ENCODE measurements at places on chromosomes 16 and 17.

DNA sequence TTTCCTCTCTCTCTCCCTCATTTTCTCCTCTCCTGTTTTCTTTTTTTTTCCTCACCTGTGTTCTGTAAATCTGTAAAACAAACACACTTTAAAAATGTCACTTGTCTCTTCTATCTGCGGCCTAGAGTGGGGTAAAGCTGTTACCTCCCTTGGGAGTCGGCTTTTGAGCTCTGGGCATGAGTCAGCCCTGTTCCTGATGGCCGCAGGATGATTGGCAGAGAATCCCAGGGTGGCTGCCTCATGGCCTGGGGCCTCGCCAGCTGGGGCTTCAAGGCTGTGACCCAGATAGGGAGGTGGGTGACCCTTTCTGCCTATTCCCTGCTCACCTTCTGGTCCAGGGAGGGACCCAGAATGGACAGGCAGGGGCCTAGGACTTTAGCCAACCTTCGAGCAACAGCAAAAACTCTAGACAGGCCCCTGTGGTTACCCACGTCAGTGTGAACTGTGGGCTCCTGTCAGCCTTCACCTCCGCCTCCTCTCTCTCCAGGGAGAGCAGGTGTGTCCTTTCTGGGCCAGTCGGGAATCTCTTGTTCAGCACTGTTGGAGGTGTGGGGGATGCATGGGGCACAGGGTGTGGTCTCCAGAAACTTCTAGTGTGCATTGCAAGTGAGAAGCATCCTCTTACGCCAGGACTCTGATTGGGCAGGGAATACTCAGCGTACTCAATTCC lies 87.4 kb downstream of the RAP1GAP2 start:
- peak; percentile 50 for DNase-seq

- DNase-seq: no peak
Measured at GRCh38 chr17:48605409-48605919, 678 bp upstream of the HOXB6 start.

- no peak for DNase-seq
Measured at GRCh38 chr16:68037841-68038597, 14.9 kb downstream of the DUS2 start.

DNA sequence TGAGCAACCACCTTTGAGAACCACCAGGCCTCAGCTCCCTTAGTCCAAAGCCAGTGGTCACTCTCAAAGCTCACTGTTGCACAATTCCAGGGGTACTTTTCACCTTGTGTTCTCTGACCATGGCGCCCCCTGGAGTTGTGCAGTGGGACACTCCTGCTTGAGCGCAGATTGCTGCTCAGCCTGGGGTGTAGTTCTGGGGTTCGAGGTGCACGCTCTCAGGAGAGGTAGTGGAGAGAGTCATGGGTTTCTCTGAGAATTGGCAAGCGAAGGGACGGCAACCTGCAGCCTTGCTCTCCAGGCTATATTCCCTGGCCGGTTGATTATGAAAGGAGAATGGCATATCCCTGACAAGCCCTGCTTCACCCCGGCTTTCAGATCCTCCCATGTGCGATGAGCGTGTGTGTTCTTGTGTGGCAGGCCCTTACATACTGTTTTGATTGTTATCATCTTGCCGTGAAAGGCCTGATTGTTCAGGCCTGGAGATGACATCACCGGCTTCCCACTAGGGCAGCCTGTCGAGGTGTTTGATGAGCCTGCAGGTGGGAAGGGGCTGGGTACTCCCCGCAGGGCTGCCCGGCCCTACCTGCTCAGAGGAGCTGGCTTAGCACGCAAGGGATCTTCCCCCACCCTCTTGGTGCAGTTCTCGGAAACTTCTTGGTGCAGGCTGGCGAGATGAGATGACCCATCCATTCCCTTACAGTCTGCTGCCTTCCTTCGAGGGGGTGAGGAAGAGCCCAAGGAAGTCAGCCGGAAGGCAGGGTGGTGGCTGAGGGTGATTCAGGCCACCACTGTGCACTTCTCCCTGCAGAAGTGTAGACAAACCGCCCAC lies 431.2 kb downstream of the SLC39A11 start:
- DNase-seq: no peak

DNA sequence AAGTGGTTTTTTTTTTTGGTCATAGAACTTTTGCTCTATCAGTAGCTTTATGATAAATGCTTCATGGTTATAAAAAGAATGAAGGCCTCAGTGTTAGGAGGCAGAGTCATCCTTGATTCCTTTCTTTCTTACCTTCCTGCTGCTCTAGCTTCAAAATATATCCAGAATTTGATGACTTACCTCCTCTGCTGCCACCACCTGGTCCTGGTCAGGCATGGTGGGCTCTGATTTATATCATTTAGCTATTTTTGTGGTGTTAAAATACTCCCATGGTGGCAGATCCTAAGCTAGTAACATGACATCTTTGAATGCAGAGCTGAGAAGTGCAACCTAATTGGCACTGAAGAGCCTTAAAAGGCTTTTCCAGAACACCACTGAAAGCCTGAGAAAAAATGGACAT lies 508.8 kb upstream of the CDH8 start:
- no peak for DNase-seq

- no peak for DNase-seq
Measured at GRCh38 chr17:44001461-44001920, 2.9 kb upstream of the NAGS start.

DNA sequence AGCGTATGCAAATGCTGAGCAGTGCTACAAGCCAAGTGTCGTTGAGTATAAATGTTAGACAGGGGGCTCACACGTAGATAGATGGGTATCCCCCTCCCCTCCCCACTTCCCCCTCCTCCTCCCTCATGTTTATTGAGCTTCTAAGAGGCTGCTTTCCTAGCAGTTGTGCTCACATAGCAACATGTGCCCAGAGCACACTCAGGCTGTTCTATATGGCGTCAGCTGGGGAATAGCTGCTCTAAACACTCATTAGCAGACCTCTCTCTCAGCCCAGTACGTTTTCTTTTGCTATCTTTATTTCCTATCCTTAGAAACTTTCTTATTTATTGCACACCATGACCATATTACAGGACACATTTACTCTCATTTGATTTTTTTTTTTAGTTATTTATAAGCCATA lies 1.8 kb downstream of the KCNJ2 start:
- no peak for DNase-seq

GRCh38 chr17:32015245-32016013 lies 8.2 kb downstream of the LRRC37B start:
- DNase-seq: no peak

GRCh38 chr16:62692685-62693084 lies 656.4 kb upstream of the CDH8 start:
- no peak for DNase-seq

DNA sequence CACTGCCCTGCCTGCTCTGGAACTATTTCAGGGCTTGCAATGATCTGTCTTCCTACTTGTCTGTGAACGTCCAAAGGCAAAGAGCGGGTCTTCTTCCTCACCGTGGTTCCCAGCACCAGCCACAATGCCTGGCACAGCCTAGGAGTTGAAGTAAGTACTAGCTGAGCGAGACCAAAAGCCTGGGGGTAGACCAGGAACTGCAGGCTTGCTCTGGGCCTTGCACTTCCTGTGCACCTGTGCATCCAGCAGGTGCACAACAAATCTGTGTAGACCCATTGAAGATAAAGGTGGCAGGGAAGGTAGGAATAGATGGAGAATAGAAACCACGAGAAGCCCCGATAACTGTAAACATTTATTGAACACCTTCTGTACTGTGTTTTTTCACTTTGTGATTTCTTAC lies 4.6 kb downstream of the FAM171A2 start:
- no peak for DNase-seq

GRCh38 chr16:23013484-23013883 lies 135.8 kb downstream of the USP31 start:
- peak; percentile 6 for DNase-seq

DNA sequence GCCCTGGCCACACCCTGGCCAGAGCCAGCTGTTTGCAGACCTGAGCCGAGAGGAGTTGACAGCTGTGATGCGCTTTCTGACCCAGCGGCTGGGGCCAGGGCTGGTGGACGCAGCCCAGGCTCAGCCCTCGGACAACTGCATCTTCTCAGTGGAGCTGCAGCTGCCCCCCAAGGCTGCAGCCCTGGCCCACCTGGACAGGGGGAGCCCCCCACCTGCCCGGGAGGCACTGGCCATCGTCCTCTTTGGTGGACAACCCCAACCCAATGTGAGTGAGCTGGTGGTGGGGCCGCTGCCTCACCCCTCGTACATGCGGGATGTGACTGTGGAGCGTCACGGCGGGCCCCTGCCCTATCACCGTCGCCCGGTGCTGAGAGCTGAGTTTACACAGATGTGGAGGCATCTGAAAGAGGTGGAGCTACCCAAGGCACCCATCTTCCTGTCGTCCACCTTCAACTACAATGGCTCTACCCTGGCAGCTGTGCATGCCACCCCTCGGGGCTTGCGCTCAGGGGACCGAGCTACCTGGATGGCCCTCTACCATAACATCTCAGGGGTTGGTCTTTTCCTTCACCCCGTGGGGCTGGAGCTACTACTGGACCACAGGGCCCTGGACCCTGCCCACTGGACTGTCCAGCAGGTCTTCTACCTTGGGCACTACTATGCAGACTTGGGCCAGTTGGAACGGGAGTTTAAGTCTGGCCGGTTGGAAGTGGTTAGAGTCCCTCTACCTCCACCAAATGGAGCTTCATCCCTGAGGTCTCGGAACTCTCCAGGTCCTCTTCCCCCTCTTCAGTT lies 578 bp downstream of the AOC2 start:
- DNase-seq: no peak

DNA sequence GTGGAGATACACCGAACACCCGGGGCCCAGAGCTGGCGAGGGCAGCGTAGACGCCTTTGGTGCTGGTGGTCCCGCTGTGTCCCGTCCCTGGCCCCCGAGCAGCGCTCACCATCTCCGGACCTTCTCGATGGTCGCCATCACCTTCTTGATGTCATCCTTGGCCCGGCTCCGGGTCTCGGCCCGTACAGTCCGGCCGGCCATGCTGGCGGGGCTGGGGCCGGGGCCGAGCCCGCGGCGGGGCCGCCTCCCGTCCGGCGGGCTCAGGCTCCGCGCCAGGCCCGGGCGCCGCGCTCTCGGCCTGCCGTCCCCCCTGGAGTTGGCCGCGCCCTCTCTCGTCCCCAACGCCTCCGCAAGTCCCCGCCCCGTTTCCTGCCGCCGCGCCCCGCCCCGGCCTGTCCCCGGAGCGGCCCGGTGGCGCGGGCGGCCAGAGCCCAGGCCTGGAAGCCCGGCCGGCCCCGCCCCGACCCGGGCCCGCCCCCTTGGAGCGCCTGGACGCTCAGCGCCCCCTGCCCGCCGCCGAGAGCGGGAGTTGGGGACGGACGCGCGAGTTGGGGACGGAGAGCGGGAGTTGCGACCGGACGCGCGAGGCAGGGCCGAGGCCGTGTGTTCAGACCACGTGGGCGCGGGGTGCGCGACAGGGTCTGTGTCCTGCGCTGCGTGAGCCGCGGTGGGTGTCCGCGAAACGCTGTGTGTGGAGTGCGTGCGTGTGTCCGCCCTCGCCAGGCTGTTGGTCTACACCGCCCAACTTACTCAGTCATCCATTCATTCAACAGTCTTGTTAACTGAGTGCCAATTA lies at the start of gene BCL7C:
BCL7C (minus strand) TSS at position 334 of the 796 bp plus-strand sequence; CDS start at position 201, 133 bp downstream.
- peak; percentile 83 for DNase-seq

DNA sequence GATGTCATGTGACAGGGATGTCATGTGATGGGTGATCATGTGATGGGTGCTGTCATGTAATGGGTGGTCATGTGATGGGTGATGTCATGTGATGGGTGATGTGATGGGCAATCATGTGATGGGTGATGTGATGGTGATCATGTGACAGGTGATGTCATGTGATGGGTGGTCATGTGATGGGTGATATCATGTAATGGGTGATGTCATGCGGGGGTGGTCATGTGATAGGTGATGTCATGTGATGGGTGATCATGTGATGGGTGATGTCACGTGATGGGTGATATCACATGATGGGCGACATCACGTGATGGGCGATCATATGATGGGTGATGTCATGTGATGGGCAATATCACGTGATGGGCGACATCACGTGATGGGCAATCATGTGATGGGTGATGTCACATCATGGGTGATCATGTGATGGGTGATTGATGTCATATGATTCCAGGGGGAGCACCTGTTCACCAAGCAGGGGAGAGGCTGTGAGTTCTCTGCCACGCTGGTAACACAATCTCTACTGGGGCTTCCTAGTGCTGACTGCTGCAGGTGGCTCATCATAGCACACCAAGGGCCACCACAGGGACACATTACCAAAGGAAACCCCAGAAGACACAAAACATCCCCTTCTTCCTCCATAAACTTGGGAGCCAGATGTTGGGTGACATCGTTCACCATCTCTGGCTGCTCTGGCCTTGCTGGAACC lies 16.5 kb downstream of the CD300LB start:
- no peak for DNase-seq

DNA sequence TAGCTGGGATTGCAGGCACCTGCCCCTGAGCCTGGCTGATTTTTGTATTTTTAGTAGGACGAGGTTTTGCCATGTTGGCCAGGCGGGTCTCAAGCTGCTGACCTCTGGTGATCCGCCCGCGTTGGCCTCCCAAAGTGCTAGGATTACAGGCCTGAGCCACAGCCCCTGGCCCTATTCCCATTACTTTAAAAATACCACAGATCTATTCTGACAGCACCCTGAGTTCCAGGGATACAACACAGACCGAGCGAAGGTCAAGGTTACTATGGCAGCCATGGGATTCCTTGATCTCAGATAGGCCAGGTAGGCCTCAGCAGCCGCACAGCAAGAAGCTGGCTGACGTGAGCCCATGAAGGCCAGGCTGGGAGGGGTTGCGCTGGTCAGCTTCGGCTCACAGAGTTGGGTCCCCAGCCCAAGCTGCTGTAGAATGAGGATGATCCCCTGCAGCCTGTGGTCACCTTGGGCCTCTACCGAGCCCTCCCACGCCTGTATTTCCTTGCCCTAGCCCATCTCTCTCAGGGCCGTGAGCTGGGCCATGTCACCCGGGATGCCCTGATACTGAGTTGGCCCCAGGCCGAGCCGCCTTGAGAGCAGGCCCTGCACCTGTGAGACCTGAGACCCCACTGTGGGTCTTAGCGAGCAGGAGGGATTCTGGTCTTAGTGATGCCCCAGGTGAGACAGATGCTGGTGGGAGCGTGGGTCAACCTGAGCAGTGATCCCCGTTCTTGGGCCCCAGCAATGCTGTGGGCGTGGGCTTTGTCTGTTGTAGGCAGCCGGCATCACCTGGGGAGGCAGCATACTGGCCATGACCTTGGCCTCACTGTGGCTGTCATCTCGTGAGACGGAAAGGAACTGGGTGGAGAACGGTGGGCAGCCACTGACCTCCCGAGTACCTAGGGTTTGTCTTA lies 16.9 kb upstream of the RNF213 start:
- no peak for DNase-seq

- peak; percentile 16 for DNase-seq
Measured at GRCh38 chr16:73768786-73769203, 527.8 kb upstream of the PSMD7 start.

DNA sequence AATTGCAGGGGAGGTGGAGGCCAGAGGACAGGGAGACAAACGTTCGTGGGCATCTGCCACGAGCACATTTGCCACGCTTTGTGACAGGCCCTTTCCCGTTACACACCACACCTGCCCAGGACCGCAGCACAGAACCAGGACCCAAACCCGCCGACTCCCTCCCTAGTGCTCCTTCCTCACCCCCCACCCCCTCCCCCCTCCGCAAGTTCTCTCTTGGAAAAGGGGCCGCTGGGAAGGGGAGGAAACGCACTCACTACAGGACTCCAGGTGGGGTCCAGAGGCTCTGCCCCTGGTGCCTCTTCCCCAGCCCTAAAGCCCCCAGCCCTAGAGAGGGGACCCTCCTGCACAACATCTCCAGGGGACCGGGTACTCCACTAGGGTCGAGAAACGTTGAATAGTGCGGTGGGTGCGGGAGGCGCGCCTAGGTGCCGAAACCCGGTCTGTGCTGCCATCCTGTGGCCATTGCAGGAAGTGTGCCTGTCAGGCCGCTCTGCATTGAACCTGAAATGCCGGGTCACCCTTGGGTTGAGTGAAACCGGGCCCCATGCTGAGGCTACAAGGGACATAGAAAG lies 21.9 kb upstream of the EIF1 start:
- peak; percentile 75 for DNase-seq

GRCh38 chr17:42058063-42058462 lies 7.7 kb upstream of the C17orf113 start:
- DNase-seq: no peak
